Renal pelvis (tissue), 12 donors: ENCODE measurements at places on chromosomes 2 and 18. TPM values are rescaled to one million over a fixed set of nuclear protein-coding genes. Genes with fewer than 3 reads are reported as not detected.

Gene UGT1A3
- polyA plus RNA-seq, result not detected

- DNase-seq, result no peak
Observed at GRCh38 chr2:96164459-96165184, 19.4 kb upstream of the DUSP2 start.

Gene UGT1A8
- polyA plus RNA-seq, result not detected

Gene EVX2
- not detected for polyA plus RNA-seq

Gene CTAGE1
- polyA plus RNA-seq, result not detected

- DNase-seq, result no peak
Observed at GRCh38 chr2:237306787-237307170, 107.2 kb downstream of the COL6A3 start.

GRCh38 chr2:33321876-33322483, 154.5 kb upstream of the RASGRP3 start:
- DNase-seq, result no peak

- no peak for DNase-seq
Observed at GRCh38 chr2:16021611-16022363, 81.4 kb downstream of the MYCN start.

DNA sequence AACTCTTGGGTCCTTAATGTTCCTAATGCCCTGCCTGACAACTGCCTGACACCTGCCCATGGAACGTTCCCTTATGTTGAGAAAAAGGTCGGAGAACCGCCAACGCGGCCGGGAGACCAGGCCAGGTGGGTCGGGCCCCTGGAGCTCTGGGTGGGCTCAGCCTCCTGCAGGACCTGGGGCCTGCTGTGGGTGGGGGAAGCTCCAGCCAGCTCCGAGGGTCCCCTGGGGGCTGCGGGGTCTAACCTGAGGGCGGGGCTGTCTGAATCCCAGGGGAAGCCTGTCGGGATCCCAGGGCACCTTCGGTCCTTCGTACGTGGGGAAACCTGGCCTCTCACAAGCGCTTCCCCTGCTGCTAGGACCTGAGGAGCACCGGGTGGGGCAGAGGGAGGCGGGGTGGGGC, 296.0 kb downstream of the NDUFA10 start:
- DNase-seq, result no peak

Gene LYG1
- 3.0 TPM for polyA plus RNA-seq

- DNase-seq, result no peak
Observed at GRCh38 chr2:163465440-163465839, 270.4 kb downstream of the FIGN start.
